Stimulated activated CD8-positive, alpha-beta memory T cell treated with anti-CD3 and anti-CD28 coated beads, Interleukin-7, amount 100 ng/mL, for 24 hours (primary cell): ENCODE measurements at places on chromosomes 6 and 20.

- no peak for DNase-seq
Measured at GRCh38 chr6:85364344-85364743, 85.5 kb upstream of the NT5E start.

DNA sequence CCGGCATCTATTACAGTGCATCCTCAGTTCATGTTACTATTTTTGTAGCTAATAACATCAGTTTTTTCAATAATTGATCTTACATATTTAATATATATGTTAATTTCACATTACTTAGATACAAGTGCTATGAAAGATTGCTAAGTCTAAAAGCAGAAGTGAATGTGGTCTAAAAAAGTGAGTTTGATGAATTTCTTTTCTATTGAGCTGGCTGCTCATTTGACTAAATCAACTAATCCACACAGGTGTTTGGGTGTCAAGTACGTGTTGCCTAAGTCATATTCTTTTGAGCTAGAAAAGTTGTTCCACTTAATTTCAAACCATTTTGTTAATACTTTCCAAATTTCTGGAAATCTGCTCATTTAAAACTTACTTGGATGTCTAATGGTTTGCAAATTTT is 46.6 kb upstream of the EZR start:
- no peak for DNase-seq

GRCh38 chr6:168046696-168047095 is 32.3 kb downstream of the FRMD1 start:
- DNase-seq: no peak

DNA sequence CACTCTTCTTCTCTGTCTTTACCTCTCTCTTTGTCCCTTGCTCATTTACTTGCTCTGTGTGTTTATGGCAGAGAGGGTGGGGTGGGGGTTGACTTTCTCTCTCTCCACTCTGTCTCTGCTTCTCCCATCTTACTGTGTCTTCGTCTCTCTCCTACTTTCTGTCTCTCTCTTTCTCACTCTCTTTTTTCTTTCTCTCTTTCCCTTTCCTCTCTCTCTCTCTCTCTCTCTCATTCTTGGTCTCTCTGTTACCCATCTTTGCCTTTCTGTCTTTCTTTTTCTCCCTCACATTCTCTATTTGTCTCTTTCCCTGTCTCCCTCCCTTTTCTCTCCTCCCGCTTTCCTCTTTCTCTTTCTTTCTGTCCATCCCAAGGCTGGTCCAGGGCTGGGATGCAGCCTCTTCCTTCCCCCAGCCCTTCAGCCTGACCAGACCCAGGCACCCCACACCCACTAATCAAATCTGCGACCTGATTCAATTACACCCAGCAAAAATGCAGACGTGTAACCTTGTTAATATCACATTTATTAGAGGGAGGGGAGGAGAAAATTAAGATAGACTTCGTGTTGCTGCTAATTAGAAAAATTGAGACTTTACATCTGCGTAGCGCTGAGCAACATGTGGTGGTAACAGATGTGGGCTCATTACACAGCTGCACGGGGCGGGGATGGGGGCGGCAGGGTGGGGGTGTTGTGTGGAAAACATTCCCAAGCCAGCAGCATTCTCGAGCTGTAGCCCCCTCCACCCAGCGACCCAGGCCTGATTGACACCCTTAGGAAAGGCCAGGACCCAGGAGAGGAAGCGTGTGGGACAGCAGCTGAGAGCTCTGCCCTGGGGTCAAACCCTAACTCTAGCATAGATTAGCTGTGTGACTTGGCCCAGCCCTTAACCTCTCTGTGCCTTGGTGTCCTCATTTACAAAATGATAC is 124.9 kb upstream of the MAFB start:
- no peak for DNase-seq

GRCh38 chr6:151616091-151616513 is 122.3 kb downstream of the CCDC170 start:
- DNase-seq: no peak

GRCh38 chr6:15343490-15344191 is 97.8 kb downstream of the JARID2 start:
- no peak for DNase-seq

DNA sequence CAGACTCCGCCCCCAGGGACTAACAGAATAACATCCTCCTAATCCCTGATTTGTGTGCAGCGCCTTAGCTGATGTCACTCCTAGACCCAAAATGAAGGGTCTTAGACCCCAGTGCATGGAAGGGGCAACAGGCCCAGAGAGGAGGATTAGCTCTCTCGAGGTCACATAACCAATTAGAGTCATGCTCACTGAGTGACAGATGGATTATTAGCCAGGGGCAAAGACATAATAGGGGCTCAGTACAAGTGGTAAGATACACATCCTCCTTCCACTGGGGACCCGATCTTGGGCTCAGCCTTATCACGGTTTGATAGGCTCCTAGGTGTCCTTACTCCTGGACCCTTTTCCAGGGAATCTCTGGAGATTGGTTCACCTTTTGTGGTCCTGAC is 858 bp downstream of the TP53INP2 start:
- no peak for DNase-seq

- no peak for DNase-seq
Measured at GRCh38 chr20:38393259-38393658, 41.9 kb downstream of the SNHG17 start.

DNA sequence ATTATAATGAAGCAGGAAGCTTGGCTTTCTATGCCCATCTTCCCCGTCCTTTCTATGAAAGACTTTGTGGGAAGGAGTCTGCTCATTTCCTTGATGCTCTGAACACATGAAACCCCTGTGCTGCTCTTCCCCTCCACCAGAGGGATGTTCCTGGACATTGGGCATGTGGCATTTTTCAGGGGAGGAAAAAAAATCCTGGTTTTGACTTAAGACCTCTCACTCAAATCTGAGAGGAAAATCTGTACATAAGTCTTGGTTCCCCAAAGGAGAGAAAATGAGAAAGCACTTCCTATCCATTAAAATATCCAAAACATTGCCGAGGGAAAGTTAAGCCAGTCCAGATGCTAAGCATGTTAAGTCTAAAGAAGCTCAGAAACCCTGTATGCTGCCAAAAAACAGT is 393.0 kb downstream of the PAX1 start:
- DNase-seq: no peak

- no peak for DNase-seq
Measured at GRCh38 chr6:143176090-143177021, 115.7 kb downstream of the AIG1 start.

DNA sequence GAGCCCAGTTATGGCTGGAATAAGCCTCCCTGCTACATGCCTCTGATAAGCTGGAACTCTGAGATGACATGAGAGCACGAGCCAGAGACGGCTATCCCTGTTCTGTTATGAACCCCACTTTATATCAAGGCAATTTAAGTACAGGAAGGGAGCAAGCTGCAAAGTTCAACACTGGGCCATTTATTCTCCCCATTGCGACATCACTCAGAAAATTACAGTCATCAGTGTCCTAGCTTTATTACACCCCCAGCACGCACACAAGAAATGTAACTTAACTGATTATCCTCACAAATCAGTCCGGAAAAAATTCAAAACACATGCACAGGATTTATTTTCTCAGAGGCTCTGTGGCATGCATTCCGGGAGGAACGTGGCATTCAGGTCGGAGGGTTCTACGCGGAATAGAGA is 125.3 kb upstream of the SLC2A12 start:
- DNase-seq: no peak

DNA sequence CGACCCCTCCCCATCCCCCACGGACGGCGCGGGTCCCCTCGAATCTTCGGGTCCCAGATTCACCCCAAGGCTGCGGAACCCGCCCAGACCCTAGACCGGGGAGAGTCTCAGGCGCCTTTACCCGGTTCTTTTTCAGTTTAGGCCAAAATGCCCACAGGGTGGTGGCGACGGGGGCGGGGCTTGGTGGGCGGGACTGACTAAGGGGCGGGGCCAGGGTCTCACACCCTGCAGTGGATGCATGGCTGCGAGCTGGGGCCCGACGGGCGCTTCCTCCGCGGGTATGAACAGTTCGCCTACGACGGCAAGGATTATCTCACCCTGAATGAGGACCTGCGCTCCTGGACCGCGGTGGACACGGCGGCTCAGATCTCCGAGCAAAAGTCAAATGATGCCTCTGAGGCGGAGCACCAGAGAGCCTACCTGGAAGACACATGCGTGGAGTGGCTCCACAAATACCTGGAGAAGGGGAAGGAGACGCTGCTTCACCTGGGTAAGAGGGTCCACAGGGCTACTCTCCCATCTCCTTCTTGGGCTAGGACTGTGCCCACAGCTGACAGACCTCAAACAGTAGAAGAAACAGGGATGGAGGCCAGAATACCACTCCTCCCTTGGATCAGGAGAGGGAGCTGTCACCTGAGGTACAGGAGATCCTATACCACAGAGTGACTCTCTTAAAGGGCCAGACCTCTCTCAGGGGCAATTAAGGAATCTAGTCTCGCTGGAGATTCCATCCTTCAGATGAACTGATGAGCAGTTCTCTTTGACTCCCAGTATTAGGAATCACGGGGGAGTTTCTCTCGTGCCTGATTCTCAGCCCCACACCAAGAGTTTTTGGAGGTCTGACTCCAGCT is 942 bp downstream of the HLA-E start:
- DNase-seq: peak; percentile 71

DNA sequence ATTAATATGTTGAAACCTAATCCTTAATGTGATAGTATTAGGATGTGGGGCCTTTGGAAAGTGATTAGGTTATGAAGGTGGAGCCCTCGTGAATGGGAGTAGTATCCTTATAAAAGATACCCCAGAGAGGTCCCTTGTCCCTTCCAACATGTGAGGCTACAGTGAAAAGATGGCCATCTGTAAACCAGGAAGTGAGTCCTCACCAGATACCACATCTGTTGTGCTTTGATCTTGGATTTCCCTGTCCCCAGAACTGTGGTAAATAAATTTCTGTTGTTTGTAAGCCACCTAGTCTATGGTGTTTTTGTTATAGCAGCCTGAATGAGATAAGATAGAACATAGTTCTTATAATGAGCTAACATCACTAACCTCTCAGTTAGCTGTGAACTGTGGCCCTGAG is 16.6 kb upstream of the CALHM6 start:
- DNase-seq: no peak

GRCh38 chr6:131059486-131059885 is 3.6 kb downstream of the EPB41L2 start:
- DNase-seq: no peak

- no peak for DNase-seq
Measured at GRCh38 chr6:88629838-88630494, 333.5 kb downstream of the RNGTT start.
